ENCODE measurements at places on chromosomes 12 and 14.

GRCh38 chr14:90548455-90548854, 151.6 kb downstream of the CALM1 start:
- DNase-seq, result no peak

DNA sequence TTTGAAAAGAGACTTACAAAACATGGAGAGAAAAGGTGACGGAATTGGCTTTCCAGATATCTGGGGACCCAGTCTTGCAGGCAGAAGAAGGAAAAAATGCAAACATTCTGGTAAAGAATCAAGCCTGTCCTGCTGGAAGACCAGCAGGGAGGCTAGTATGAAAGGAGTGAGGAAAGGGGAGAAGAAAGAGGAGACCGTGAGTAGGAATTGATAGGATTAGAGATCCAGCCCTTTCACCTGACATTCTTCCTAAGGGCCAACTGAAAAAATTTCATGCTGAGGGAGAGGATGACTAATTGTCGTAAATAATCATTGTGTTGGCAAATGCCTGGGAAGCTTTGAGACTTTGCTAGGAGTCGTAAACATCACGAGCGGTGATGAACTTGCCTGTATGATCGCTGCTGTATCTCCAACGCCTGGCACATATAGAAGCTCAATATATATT, 12.1 kb downstream of the BHLHE41 start:
- no peak for DNase-seq

DNA sequence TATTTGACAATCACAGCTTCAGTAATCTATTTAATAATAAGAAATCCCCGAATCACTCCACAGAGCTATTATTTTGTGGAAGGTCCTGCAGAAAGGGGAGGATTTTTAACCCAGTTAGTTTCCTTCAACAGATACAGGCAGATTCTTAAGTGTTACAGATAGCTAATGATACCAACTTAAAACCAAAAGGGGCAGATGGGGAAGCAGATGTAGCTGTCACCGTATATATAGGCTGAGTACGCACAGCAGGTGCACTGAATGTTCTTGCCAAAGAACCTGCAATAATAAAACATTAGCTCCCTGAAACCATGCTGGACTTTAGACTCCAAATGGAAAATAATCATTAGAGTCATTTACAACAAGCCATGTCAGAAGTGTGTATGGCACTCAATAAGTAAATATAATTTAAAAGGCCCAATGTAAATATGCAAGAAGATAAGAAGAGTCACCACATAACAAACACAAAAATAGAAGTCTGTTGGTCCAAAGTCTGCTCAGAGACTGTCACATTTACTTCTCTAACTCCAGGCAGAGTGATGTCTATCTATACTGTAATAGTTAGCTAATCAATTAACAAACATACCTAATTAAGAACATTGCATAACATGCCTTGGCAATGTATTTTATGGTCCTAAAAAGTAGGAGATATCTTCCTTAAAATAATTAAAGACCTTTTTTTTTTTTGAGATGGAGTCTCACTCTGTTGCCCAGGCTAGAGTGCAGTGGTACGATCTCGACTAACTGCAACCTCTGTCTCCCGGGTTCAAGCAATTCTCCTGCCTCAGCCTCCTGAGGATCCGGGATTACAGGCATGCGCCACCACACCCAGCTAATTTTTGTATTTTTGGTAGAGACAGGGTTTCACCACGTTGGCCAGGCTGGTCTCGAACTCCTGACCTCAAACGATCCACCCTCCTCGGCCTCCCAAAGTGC, 78.8 kb downstream of the SEC23A start:
- no peak for DNase-seq

- DNase-seq, result peak; percentile 17
These were observed 54.3 kb upstream of the PPP2R5C start for GRCh38 chr14:101707068-101707842.

- no peak for DNase-seq
These were observed 43.9 kb downstream of the RAB35 start for GRCh38 chr12:120072472-120073249.

DNA sequence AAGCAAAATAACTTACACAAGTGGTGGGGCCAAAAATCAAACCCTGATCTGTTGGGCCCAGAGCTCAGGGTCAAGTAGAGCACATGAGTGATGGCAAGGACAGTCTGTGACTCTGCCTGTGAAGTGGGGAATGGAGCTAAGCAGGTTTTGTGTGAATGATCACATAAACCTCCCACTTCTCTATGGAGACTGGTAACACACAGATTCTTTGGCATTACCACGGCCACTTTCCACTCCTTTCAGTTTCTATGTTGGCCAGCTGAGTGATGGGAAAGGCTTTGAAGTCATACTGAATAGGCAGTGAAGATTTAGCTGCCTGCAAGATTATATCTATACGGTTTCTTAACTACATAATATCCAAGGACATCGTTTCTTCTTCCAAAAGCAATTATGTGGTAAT, 97.9 kb downstream of the ARMH4 start:
- DNase-seq, result no peak

GRCh38 chr12:69442894-69443293, 27.3 kb upstream of the FRS2 start:
- DNase-seq, result no peak

DNA sequence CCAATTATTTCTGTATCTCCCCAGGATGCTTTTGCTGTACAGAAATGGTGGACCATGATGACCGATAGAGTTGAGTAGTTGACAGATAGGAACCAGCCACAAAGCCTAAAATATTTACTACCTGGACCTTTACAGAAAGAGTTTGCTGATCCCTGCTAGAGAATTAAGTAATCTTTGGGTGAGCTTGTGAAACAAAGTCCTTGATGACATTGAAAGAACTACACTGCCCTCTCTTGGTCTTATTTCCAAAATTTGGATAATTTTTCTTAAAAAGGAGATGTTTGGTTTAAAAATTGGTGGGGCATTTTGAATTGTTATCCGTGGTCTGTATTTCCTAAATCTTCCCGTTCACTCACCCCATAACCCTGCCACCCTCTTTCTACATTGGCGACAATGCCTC, 13.7 kb upstream of the TCTN1 start:
- no peak for DNase-seq

GRCh38 chr12:18139989-18140596, 50.1 kb upstream of the RERGL start:
- DNase-seq, result no peak
